ENCODE measurements at places on chromosomes 13 and 19. TPM values are rescaled to one million over a fixed set of nuclear protein-coding genes. Genes with fewer than 3 reads are reported as not detected.

DNA sequence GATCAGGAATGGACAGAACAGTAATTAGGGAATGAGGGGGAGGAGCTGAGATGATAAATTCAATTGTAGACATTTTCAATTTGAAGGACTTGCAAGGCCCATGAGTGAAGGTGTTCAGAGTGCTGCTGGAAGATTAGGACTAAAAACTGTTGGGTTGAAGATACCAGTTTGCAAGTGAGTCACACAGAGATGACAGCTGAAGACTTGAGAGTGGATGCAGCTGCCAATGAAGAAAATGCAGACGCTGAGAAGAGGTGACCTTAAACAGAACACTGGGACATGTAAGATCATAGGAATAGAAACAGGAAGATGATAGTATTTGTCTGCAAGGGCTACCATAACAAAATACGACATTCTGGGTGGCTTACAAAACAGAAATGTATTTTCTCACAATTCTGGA, 1716.5 kb upstream of the SLC10A2 start:
- DNase-seq: no peak

- DNase-seq: no peak
Observed at GRCh38 chr19:11044431-11044830, 44.8 kb upstream of the LDLR start.

GRCh38 chr19:12668932-12669269, 2.3 kb downstream of the WDR83 start:
- DNase-seq: peak; percentile 80

- peak; percentile 83 for DNase-seq
Observed at GRCh38 chr19:48780631-48781391, 25.5 kb downstream of the FGF21 start.

GRCh38 chr13:94063096-94063495, 416.4 kb downstream of the DCT start:
- DNase-seq: no peak

The ZNF112 gene
- 7.6 TPM for total RNA-seq

DNA sequence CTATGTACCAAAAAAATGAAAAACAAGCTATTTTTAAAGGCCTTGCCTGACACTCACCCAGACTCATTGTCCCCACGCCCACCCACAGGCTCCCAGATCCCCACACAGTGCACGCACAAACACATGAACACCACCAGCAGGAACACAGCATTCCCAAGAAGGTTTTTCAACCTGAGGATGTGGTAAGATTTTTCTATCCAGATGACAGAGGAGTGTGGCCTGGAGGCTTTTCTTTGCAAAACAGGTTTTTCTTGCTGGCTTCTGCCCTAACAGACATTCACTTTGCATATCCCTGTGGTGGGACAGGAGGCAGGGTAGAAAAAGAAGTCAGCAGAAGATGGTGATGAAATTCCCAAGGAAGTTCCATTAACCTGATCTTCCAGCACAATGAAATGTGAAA, 97.8 kb downstream of the KLF12 start:
- DNase-seq: no peak

DNA sequence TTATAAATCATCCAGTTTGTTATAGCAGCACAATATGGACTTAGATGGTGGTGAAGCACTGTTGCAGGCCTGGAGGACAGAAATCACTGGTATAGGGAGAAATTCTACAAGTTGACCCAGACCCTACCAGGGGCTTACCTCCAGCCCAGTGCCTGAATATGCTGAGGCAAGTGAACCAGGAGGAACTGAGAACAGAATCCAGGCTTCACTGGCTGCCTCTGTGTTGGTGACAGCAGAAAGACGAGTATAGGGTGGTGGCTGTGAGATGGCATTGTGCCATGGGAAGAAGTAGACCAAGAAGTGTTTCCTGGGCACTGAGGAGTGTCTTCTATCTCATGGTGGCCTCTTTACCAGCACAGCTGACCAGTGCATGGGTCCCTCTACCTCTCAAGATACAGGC, 15.9 kb upstream of the EID2 start:
- no peak for DNase-seq

DNA sequence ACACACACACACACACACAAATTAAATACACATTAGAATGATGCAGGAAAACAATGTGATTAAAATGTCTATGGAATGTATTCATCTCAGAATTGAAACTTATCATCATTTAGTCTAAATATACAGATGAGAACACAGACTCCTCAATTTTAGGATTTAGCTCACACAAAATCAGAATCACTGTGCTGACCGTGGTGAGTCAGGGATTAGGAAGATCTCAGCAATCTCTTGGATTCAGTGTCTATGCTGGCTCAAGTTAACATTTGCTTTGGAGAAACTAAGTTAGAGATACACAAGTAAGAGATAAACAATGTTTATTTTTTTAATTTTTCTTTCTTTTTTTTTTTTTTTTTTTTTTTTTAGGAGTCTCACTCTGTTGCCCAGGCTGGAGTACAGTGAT, 323.6 kb downstream of the KLF12 start:
- no peak for DNase-seq

Data from testis (tissue), 5 donors.